ENCODE measurements at places on chromosomes 4 and X.

DNA sequence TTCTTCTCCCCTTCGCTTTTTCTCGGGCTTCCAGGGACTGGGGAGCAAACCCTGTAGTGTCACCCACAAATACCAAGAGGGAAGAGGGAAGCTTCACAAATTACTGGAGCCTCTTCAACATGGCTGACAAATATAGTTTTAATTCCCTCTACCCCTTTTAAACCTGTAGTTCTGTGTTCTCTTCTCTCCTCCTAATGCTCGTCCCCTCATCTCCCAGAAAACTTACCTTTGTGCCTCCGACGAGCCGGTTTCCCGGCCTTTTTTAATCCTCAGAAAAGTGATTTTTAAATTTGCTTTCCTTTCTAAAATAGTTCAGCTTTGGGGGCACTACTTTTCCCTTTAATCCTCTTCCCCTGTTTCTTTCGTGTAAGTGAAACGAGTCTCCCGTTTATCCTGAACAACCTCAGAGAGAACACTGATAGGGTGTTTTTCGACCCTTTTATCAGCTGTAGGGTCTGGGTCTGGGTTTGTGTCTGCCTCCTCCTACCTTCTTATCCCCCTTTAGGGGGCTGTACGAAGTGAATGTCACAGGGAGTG, 408 bp downstream of the TET2 start:
- no peak for DNase-seq

GRCh38 chrX:11672213-11672612, 6.5 kb upstream of the ARHGAP6 start:
- DNase-seq = no peak

DNA sequence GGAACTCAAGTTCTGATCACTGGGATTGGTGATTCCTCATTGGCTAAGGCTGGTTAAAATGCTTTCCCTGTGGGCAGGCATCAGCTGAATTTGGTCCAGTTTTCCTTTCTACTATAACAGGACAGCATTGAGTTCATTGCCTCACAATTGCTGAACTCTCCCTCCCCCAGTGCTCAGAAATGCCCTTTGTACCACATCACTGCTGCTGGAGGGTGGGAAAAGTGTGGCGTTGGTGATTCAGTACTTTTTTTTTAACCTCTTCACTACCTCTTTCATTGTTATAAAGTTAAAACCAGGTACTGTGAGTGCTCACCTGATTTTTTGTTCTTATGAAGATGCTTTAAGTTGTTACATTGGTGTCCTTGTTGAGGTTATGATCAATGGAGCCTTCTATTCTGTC, 69.3 kb upstream of the IL2 start:
- no peak for DNase-seq

GRCh38 chr4:142615324-142615665, 230.8 kb downstream of the INPP4B start:
- no peak for DNase-seq

GRCh38 chrX:47854474-47854873, 17.8 kb downstream of the ZNF81 start:
- DNase-seq = no peak

DNA sequence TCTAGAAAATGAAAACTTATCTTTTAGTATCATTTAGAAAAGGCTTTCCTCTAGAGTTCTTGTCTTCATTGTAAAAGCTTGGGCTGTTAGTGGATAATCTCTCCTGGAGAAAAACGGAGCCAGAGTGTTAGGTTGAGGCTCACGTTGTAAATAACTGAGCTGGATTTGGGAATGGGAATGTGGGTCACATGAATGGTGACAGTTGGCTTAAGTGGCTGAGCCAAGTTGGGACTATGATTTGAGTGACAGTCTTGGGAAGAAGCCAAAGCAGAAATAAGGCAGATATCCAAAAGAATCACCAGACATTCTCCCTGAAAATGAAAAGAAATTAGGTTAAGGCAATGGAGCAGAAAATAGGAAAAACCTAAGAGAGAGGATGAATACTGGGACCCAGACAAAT, 33.6 kb upstream of the PDGFC start:
- no peak for DNase-seq

DNA sequence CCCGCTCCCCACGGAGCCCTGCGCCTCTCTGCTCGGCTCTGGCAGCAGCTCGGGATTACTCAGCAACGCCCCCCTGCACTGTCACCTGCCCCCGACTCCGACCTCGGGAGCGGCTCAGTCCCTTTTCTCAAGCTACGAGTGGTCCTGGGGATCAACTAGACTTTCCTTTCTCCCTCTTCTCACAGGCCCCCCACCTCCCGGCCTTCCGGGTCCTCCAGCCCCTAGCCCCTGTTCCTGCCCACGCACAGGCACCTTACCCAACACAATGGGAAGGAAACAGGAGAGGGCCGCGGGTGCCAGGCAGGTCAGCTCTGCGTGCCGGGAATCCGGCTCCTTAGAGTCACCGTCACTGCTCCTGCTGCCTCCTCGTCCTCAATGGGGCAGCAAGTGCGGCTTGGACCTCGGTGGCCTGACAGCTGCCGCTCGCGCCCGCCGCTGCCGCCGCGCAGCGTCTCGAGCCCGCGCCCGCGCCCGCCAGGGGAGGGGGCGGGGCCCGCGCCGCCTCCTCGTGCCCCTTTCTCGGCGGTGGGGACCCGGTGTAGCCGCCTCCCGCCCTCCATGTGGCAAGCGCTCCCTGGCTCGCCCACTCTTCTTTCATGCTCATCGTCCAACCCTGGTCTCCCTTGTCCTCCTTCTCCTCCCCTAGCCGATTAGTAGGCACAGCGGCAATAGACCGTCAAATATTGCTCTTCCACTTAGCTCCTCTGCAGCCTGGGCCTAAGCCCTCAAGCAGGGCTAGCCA, at the start of gene RAB9B:
Gene RAB9B, minus strand, starts transcription at position 455 of the 742 bp plus-strand sequence. CDS start 6,473 bp downstream, outside the sequence.
- peak; percentile 67 for DNase-seq

- no peak for DNase-seq
These were observed 26.1 kb downstream of the TKTL2 start for GRCh38 chr4:163447481-163447880.

DNA sequence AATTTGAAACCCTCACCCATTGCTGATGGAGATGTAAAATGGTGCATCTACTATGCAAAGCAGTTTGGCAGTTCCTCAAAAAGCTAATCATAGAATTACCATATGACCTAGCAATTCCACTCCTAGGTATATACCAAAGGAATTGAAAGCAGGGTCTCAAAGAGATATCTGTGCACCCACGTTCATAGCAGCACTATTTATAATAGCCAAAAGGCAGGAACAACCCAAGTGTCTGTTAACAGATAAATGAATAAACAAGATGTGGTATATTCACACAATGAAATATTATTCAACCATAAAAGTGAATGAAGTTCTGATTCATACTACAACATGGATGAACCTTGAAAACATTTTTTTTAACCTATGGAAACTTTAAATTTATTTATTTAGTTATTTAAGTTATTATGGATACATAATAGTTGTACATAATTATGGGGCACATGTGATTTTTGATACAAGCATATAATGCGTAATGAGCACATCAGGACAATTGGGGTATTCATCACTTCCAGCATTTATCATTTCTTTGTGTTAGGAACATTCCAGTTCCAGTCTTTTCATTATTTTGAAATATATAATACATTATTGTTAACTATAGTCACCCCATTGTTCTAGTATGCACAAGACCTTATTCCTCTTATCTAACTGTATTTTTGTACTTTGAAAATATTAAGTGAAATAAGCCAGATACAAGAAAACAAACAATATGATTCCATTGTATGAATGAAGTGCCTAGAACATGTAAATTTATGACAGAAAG, 205.6 kb upstream of the CNKSR2 start:
- DNase-seq = no peak

- DNase-seq = no peak
These were observed 56.1 kb downstream of the NELFA start for GRCh38 chr4:1952719-1953118.

All from NCI-H1105 treated with DMSO at 0.1 percent for 48 hours (cell line).